ENCODE measurements at places on chromosomes 6 and 20.

DNA sequence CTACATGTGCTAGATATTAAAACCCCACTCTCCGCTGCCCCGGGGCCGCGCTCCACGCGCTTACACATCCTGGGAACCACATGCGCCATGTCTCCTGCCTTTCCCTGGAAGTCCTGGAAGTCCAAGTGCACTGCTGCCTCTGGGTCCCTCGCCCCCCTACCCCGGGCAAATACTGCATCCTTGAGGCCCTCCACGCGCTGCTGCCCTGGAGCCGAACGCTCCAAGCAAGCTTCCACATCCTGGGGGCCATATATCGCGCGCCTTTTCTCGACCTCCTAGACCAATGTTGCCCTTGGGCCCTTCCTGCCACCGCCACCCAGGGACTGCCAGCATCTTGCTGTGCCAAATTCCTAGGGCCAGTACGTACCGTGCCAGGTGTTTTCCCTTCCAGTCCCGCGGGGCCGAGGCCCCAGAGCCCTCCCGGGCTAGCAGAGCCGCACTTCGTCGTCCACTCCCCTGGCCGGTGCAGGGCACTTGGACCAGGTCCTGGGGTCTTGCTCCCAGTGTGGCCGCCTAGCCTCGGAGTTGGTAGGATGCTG is 779 bp upstream of the KCNG1 start:
- no peak for DNase-seq

- DNase-seq: no peak
Measured at GRCh38 chr6:34102099-34102656, 43.7 kb downstream of the GRM4 start.

- no peak for DNase-seq
Measured at GRCh38 chr6:167499161-167499660, 174.3 kb downstream of the TTLL2 start.

- DNase-seq: no peak
Measured at GRCh38 chr6:38640216-38640909, 634 bp upstream of the BTBD9 start.

GRCh38 chr20:46132705-46133120 is 14.6 kb downstream of the CD40 start:
- DNase-seq: peak; percentile 44

- no peak for DNase-seq
Measured at GRCh38 chr20:31517373-31517772, 3.1 kb downstream of the HM13 start.

DNA sequence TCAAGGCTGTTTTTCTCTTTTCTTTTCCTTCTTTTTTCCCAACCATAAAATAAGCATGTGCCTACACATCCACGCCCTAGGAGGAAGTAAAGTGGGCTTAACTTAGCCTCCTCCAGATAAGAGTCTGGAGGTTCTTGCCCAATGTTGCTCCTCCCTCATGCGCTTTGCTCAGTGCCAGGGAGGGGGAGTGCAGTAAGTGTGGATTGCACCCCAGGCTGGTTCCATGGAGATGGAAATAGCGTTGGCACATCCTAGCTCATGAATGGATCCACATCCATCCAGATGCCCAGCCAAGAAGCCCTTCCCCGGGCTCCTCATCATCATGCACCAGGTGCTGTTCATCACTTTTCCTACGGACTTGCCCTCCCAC is 58.2 kb downstream of the NEDD9 start:
- DNase-seq: no peak

- no peak for DNase-seq
Measured at GRCh38 chr6:148271711-148272439, 70.8 kb upstream of the SASH1 start.

GRCh38 chr6:1535295-1535694 is 74.4 kb upstream of the FOXC1 start:
- peak; percentile 65 for DNase-seq

- DNase-seq: no peak
Measured at GRCh38 chr6:38789256-38789655, 74.1 kb downstream of the DNAH8 start.

DNA sequence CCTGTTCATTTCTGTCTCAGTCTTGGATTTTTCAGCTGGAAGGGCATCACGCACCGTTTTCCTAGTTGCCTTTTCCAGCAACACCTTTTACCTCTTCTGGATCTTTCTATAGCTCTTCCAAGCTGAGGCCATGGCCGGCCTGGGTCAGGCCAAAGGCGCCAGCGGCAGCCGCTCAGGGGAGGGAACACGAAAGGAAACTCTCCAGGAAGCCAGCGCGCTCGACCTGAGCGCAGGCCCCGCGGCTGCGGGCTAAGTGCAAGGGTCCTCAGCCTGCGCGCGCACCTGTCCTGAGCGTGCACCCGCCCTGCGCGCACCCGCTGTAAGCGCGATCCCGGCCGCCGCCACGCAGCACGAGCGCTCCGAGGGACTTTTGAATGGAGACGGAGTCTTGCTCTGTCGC is 43.8 kb upstream of the TMEM181 start:
- DNase-seq: no peak

GRCh38 chr20:3413393-3413889 is 6.0 kb upstream of the DNAAF9 start:
- no peak for DNase-seq

GRCh38 chr6:12394170-12394569 is 104.0 kb downstream of the EDN1 start:
- no peak for DNase-seq

All from CD4-positive, alpha-beta T cell treated with Interleukin-2 at 100 ng/mL for 4 hours (primary cell).